ENCODE measurements at places on chromosomes 5 and 9. TPM values are rescaled to one million over a fixed set of nuclear protein-coding genes. Genes with fewer than 3 reads are reported as not detected.

CSF1R gene
- 0.41 TPM for total RNA-seq

- no peak overlapping the region for H3K27ac ChIP-seq
- no peak for DNase-seq
- peaks cover 4% of the 10 kb centered on the region for H3K4me1 ChIP-seq
- H3K4me3 ChIP-seq, result no peak overlapping the region
These were observed 28.2 kb upstream of the RPL26L1 start for GRCh38 chr5:172931001-172931536.

- peaks cover 2% of the 10 kb centered on the region for H3K27me3 ChIP-seq
- DNase-seq, result no peak
- H3K4me1 ChIP-seq, result no peaks in the 10 kb centered on the region
- no peak overlapping the region for H3K4me3 ChIP-seq
- no peaks in the 10 kb centered on the region for H3K36me3 ChIP-seq
These were observed 432.4 kb downstream of the ACTL7B start for GRCh38 chr9:108423433-108423832.

DNA sequence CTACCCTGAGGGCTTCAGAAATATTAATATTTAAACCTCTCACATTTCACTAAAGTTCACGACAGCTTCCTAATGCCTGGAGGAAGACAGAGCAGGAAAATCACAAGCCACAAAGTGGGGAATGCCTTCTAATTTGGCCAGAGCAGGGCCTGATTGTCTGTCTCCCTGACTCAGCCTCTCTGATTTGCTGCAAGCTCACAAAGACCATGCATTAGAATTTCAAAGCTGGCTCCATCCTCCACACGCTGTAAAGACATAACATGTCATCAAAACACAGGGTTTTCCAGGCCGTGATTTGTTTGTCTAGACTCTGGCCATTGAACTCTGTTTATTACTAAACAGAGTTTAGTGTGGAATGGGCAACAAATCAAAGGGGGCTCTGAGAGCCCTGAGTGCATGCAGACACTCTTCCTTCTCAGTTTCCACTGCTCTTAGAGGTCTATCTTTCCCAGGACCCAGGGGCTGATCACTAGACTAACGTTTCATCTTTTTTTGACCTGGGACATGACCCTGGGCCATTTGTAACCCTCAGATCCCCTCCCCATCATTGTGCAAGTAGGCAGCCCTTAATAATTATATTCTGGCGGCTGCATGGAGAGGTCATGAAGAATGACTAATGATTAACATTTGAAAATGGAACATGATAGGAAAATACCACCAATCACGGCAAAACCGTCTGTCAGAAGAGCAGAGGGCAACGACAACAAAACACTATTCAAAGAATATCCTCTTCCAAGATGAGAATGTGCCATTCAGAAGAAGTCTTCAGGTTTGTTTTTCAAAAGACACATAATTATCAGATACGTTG lies 140.2 kb downstream of the ENC1 start:
- H3K4me3 ChIP-seq, result no peak overlapping the region
- no peak overlapping the region for H3K27ac ChIP-seq
- no peaks in the 10 kb centered on the region for H3K36me3 ChIP-seq

GRCh38 chr5:107783551-107783950 lies 112.8 kb upstream of the EFNA5 start:
- DNase-seq, result no peak
- no peaks in the 10 kb centered on the region for H3K4me1 ChIP-seq
- peaks cover 5% of the 10 kb centered on the region for H3K27me3 ChIP-seq
- H3K27ac ChIP-seq, result no peak overlapping the region
- H3K4me3 ChIP-seq, result no peak overlapping the region
- H3K36me3 ChIP-seq, result no peaks in the 10 kb centered on the region

SLC45A2 gene
- not detected for total RNA-seq

TMC1 gene
- total RNA-seq, result not detected

DNA sequence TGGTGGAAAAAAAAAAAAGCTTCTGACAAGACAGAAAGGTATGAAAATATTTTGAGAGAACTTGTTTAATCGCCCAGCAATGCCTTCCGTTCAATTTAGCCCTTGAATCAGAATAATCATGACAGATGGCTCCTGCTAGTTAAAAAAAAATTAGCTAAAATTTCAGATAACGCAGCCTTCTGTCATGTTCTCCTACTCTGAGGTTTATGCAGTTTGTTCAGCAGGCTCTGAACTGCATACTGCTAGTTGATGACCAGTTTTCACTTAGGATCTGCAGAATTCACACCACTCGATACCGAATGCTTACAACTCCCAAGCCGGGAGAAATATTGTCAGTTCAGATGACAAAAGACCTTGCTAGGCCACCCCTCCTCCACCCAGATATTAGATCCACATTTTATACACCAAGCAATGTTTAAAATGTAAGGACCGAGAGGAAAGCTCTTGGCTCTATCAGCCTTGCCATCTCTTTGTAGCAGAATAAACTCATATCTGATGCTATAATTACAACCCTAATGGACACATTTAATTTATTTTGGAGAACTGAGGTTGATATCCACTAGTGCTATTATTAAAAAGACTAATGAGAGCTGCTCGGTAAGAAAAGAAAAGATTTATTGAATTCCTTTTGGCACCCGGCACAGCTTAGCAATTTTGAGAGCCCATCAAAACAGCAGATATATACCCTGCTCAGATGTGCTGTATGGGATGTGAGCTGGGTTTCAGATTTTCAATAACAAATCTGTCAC lies 322.8 kb downstream of the GLIS3 start:
- no peaks in the 10 kb centered on the region for H3K4me1 ChIP-seq
- no peak for DNase-seq
- H3K36me3 ChIP-seq, result no peaks in the 10 kb centered on the region

RANBP6 gene
- 11.7 TPM for total RNA-seq

PLAC8L1 gene
- not detected for total RNA-seq

Measured in activated CD4-positive, alpha-beta T cell treated with anti-CD3 and anti-CD28 coated beads for 36 hours (primary cell).